ENCODE measurements at places on chromosomes 2 and 18. TPM values are rescaled to one million over a fixed set of nuclear protein-coding genes. Genes with fewer than 3 reads are reported as not detected.

Gene CTLA4
- total RNA-seq: 3.9 TPM

- no peak for DNase-seq
- no peak overlapping the region for H3K27ac ChIP-seq
- H3K27me3 ChIP-seq: no peaks in the 10 kb centered on the region
- no peaks in the 10 kb centered on the region for H3K4me1 ChIP-seq
- no peaks in the 10 kb centered on the region for H3K36me3 ChIP-seq
Measured at GRCh38 chr2:136173126-136173525, 55.2 kb upstream of the CXCR4 start.

Gene HOXD13
- total RNA-seq: not detected

Gene GBX2
- total RNA-seq: not detected

DNA sequence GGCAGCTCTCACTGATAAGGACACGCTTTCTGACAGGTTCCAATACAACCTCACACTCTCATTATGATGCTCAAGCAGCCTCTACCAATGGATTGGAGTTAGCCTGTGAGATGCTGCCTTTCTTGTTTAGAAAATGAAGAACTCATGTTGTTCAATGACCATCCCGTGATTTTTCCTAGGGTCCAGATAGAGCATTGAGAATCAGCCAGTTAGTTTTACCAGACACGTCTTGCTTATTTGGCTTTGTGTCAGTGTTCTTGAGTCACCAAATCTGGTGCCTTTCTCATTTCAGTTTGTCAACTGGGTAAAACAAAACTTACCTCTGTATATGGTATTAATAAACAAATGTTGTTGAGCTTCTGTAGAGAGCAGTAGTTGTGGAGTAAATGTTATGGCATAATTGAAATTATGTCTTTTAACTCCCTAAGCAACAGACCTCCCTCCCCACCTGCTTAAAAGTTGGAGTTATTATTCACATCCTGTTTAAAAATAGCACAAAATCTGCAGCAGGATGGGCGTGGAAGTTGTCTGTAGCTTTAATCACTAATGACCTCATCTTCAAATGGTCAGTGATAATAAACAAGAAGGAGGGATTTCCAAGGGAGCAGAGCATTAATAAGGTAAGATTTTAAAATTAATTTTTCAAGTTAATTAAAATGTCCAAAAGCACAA lies 167.3 kb downstream of the HRH4 start:
- no peaks in the 10 kb centered on the region for H3K27me3 ChIP-seq
- H3K4me1 ChIP-seq: peaks cover 13% of the 10 kb centered on the region
- H3K36me3 ChIP-seq: no peaks in the 10 kb centered on the region
- H3K27ac ChIP-seq: no peak overlapping the region
- no peak overlapping the region for H3K4me3 ChIP-seq

Gene TSHZ1
- 19.9 TPM for total RNA-seq

Gene CFC1
- 9.1 TPM for total RNA-seq
